D721Med (cell line): ENCODE measurements at places on chromosomes 3 and 15.

GRCh38 chr3:31815006-31815405 lies 166.1 kb downstream of the OSBPL10 start:
- no peak for DNase-seq

DNA sequence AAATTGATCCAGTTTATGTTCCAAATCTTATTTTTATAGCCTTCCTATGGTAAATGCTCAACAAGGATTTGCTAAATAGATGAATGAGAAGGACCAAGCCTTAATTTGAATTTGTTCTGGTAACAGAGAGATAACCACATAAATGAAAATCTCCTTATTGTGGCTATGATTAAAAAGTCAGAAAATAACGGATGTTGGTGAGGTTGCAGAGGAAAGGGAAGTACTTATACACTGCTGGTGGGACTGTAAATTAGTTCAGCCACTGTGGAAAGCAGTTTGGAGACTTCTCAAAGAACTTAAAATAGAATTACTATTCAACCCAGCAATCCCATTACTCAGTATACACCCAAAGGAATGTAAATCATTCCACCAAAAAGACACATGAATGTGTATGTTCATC lies 26.2 kb downstream of the AAGAB start:
- DNase-seq: no peak

DNA sequence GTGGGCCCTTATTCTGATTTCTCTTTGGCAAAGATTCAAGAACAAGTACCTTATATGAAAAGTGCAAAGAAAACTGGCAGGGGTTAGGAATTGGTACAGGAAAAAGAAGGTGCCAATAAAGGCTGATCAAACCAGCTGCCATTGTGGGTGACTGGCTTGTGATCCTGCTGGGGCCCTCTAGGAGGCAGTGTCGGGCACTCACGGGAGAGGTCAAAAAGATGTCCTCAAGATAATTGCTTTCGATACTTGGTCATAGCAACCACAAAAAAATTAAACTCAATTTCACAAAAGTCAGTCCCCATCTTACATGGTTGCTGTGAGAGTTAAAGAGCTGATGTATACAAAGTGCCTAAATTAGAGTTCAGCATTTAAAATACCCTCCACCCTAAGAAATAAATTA lies 31.0 kb upstream of the CAV3 start:
- no peak for DNase-seq

GRCh38 chr15:74400915-74401757 lies 32.6 kb downstream of the SEMA7A start:
- DNase-seq: no peak

DNA sequence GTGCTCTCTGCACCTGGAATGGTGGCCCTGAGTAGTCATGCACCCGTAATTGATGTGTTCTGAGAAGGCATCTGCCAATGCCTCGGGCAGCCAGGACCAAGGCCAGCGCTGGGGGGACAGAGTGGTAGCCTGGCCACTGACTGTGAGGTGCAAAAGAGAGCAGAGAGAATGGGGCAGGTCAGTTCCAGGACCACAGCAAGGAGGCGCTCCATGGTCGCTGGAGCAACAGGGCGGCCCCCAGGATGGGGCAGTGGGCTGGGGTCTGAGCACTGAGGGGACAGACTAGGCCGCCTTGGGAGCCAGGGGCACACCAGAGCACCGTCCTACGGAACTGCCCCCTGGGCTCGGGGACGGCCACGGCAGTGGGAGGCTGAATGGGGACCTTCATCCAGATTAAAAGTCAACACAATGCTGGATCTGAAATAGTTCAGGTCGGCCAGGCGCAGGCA lies 48.3 kb upstream of the IQSEC1 start:
- DNase-seq: no peak

DNA sequence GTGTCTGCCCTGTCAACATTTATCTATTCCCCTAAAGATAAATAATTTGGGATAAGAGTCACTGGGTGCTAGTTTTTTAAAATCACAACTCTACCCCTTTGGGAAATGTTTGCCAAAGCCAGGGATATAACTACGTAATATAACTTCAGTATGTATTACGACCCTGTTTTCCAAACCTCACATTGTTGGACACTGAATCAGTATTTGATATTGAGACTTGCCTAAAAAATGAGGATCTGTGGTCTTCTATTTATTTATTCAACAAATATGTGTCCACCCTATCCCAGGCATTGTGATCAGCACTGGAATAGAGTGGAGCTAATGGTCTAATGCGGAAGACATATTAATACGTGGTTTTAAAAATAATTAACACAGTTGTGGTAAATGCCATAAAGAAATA lies 4.5 kb upstream of the MGA start:
- DNase-seq: no peak

DNA sequence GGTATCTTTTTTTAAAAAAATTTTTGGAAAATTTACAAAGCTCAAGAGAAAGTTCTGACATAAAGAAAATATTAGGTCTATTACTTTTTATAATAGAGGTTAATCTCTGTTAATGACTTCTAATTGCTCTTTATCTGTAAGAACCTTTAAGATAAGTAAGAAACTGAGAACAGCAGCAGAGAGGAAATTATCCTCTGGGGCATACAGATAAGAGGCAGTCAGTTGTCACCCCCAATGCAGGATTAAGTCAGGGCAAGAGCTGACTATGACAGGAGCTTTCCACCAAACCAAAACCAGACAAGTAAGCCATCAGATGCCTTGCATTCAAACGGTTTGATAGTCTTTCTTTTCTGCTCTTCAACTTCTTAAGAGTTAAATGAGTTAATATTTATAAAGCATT lies 149.0 kb downstream of the GSK3B start:
- DNase-seq: no peak

- no peak for DNase-seq
Measured at GRCh38 chr15:100968050-100968966, 49.2 kb downstream of the LRRK1 start.

GRCh38 chr3:63245726-63246241 lies 32.3 kb upstream of the SYNPR start:
- no peak for DNase-seq

DNA sequence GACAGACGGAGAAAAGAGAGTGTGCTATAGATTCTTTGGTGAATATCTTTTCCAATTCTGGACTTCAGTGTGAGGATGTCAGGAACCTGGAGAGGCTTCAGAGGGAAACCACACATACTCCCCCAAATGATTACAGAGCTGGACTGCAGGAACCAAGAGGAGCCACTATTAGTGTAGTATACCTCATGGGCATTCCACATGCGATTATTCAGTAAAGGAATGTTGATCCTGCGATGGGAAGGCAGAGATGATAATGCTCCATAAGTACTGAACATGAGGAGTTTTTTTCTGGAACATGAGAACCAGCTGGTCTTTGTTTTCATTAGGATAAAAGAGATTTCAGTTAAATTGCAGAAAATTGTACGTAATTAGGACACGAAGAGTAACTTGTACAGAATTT lies 18.7 kb downstream of the STARD9 start:
- no peak for DNase-seq

DNA sequence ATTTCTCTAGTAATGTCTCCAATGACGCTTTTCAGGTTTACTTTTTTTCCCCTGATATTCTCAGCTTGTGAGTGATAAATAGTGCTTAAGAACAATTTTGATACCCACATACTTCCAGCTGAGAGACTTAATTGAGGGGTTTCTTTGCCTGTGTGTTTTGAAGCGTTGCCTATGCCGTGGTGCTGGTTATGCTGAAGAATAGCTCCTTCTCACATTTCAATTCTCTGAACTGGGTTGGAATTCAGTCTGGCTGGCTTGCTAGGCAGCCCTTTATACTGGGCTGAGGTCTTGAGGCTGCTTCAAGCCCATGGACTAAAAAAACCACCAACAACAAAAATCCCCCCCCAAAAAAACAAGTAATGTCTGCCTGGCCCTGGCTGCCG lies 87.4 kb downstream of the CHST2 start:
- DNase-seq: no peak

DNA sequence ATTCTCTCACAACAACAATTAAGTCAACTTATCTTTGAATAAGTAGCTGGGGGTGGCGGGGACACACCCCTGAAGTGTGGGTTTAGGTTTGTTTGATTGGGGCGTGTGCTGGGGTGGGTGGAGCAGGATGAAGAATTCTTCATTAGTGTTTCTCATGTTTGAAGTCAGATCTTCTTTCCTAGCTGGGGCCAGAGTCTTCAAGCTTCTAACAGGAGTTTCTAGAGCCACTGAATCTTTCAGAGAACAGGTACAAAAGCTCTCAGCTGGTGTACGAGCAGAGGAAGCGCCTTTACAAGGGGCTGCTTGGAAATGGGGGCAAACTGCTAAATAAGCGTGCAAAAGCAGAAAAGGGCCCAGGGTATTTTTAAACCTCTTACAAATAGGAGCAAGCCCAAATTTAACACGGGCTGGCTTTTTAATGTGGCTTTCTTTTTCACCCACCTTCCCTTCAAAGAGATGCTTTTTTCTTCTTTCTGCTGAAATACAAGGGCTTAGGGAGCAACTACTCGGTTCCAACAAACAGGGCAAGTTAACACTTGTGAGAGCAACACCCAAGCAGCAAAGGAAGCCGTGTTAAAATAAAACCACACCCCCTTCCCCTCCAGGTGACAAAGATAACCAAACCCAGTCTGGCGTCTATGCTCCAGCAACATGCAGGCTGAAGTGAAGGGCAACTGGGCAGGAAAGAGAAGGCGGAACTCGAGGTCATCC lies 86.9 kb upstream of the RASGRP1 start:
- DNase-seq: no peak
